ENCODE measurements at places on chromosomes 4 and X. TPM values are rescaled to one million over a fixed set of nuclear protein-coding genes. Genes with fewer than 3 reads are reported as not detected.

DNA sequence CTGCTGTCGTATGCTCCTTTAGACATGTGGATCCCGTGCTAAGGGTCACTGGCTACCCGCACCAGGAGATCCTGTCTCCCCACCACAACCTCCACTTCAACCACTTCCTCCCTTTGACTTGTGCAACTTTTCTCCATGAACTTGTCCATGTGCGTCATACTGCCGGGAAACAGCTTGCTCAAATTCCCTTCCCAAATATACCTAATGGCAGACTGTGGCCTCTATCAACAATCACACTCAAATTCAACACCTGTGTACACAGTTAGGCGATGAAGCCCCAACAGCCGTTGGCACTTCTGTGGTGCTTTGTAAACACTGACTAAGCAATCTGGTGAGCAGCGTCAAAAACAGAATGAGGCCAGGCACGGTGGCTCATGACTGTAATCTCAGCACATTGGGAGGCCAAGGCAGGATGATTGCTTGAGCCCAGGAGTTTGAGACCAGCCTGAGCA, 49.5 kb downstream of the CD99L2 start:
- no peak for DNase-seq

GRCh38 chrX:10119399-10119990, 37.3 kb upstream of the CLCN4 start:
- peak; percentile 82 for DNase-seq

DNA sequence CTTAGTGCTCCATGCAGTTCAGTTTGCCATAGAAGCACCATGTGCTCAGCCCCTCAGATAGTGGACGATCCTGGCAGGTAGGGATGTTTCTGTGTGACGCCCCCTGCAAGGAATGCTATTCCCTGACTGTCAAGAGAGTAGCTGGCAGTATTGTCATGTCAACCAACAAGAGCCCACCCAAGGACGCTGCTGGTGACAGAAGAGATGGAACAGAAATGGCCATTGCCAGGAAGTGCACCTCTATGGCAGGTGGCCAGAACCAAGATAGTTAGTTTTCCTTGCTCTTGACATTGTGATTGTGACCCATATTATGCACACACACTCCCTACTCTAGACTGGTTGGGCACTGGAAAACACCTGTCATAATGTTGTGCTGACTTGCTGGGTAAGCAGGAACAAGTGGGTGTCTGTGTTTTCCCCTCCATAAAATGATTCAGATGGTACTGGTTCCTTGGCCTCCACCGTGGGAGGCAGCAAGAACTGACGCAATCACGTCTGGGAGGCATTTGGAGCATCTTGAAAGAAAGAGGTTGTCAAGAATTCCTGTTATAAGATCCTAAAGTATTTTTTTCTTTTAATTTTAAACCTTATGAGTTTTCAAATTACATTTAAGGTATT, 507.9 kb downstream of the MID1IP1 start:
- DNase-seq, result no peak

- no peak for DNase-seq
These were observed 41.2 kb downstream of the PRDM5 start for GRCh38 chr4:120881351-120881750.

- no peak for DNase-seq
These were observed 13.5 kb downstream of the MAPK10 start for GRCh38 chr4:86346320-86346719.

- DNase-seq, result no peak
These were observed 486 bp downstream of the CLCN3 start for GRCh38 chr4:169620880-169621248.

DNA sequence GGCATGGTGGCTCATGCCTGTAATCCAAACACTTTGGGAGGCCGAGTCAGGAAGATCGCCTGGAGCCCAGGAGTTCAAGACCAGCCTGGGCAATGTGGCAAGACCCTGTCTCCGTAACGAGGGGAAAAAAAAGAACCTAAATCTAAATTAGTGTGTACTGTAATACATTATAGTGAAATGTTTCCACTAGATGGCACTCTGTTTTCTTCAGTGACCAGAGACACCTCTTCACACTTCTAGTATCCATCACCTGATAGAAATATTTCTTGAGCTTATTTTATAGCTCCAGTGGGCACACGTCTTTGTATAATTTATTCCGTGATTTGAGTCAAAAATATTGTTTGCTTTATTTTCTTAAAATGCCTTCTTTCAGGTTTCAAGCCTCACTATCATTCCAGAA, 600.9 kb upstream of the DIPK2B start:
- no peak for DNase-seq

Gene UGT8
- polyA plus RNA-seq, result not detected

Gene TCEAL7
- 35.8 TPM for polyA plus RNA-seq

Gene MGARP
- polyA plus RNA-seq, result 42.6 TPM
